Skin of body (tissue), 3 donors: ENCODE measurements at places on chromosomes 2 and 18. TPM values are rescaled to one million over a fixed set of nuclear protein-coding genes. Genes with fewer than 3 reads are reported as not detected.

Gene GAL3ST2
- total RNA-seq, result 0.30 TPM

Gene ADRA2B
- total RNA-seq, result 2.0 TPM

Gene TDRD15
- 0.10 TPM for total RNA-seq

Gene GREB1L
- total RNA-seq, result 4.2 TPM

Gene MEP1B
- total RNA-seq, result not detected

Gene TXNDC9
- 28.8 TPM for total RNA-seq

Gene LRP2
- 0.10 TPM for total RNA-seq

Gene CAVIN2
- total RNA-seq, result 23.0 TPM

Gene LRATD1
- 27.8 TPM for total RNA-seq

Gene PCARE
- total RNA-seq, result 0.10 TPM

Gene KRTCAP3
- 2.5 TPM for total RNA-seq

Gene SLC5A7
- 0.10 TPM for total RNA-seq

Gene SPEG
- 10.5 TPM for total RNA-seq

Gene CAPN14
- 0.49 TPM for total RNA-seq

Gene RAMP1
- total RNA-seq, result 12.5 TPM

Gene RAX
- 0.39 TPM for total RNA-seq

Gene TBR1
- 0.30 TPM for total RNA-seq

Gene CPO
- 0.89 TPM for total RNA-seq

Gene MRPS9
- 20.5 TPM for total RNA-seq

Gene CNRIP1
- 15.3 TPM for total RNA-seq

Gene UBXN4
- total RNA-seq, result 91.2 TPM

Gene LCT
- total RNA-seq, result under 0.01 TPM

Gene SCTR
- not detected for total RNA-seq

Gene PLEK
- total RNA-seq, result 12.8 TPM

Gene FOXI3
- 3.7 TPM for total RNA-seq

Gene PPP3R1
- total RNA-seq, result 46.0 TPM

Gene SLC30A3
- 0.10 TPM for total RNA-seq

Gene TMEM182
- 32.6 TPM for total RNA-seq

Gene C2orf80
- total RNA-seq, result not detected

Gene AFF3
- total RNA-seq, result 8.1 TPM

Gene MRPL19
- total RNA-seq, result 35.0 TPM

Gene CYRIA
- 9.3 TPM for total RNA-seq

Gene CLEC4F
- total RNA-seq, result 0.10 TPM

Gene ANKRD30B
- total RNA-seq, result 0.20 TPM

Gene GALNT13
- 2.5 TPM for total RNA-seq

Gene MYO7B
- 0.49 TPM for total RNA-seq

Gene EFHD1
- total RNA-seq, result 2.7 TPM

Gene OXER1
- total RNA-seq, result 1.1 TPM

Gene NETO1
- total RNA-seq, result 0.10 TPM

Gene BUB1
- total RNA-seq, result 16.7 TPM

Gene UGT1A1
- total RNA-seq, result 0.10 TPM

Gene STAMBP
- total RNA-seq, result 15.5 TPM

Gene HS6ST1
- 25.2 TPM for total RNA-seq
